NCI-H146 (cell line): ENCODE measurements at places on chromosomes 12 and 14.

- no peak for DNase-seq
Measured at GRCh38 chr12:54988402-54989054, 4.0 kb upstream of the TESPA1 start.

- DNase-seq = no peak
Measured at GRCh38 chr12:92290350-92290695, 144.7 kb upstream of the BTG1 start.

DNA sequence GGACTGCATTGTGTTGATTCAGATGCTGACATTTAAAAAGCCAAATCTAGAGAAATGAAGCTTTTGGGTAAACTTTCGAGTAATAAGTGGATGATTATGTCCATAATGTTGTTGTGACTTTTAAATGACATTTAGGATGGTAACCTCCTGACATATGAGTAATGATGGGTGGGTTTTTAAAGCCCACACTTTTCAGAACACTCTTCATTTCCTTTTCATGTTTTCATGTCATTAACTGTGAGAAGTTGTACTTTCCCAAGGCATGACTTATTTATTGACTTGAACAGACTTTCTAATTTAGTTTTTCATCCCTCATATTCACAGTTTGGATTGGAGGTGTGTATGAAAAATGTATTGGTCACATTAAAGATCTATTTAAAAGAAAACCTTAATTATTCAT is 35.5 kb downstream of the RGS6 start:
- DNase-seq = no peak

DNA sequence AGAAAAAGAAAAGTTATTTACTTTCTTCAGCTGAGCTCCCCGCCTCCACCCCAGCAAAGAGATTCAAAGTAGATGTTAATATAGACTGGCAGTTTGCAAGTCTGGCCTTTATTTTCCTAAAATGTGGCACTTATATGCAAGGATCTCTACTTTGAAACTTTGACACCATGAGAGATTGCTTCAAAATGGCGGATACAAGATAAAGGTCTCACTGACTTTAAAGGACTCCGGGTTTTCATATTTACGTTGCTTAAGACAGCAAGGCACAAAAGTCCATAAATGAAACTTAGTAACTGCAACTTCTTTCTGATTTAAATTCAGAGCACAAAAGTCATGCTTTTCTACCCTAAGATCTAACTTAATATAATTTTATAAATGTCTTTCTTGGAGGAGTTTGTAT is 3.5 kb downstream of the OTX2 start:
- DNase-seq = no peak

- DNase-seq = no peak
Measured at GRCh38 chr14:59228421-59228820, 40.0 kb downstream of the DAAM1 start.
